ENCODE measurements at places on chromosomes 1 and 21.

- DNase-seq: no peak
These were observed 75.2 kb upstream of the TEKT2 start for GRCh38 chr1:36008546-36009197.

GRCh38 chr1:4166713-4167112 is 266.6 kb upstream of the C1orf174 start:
- no peak for DNase-seq

- no peak for DNase-seq
These were observed 39.0 kb downstream of the GALNT2 start for GRCh38 chr1:230105754-230106625.

GRCh38 chr1:156146020-156146768 is 7.2 kb upstream of the SEMA4A start:
- DNase-seq: peak; percentile 85

DNA sequence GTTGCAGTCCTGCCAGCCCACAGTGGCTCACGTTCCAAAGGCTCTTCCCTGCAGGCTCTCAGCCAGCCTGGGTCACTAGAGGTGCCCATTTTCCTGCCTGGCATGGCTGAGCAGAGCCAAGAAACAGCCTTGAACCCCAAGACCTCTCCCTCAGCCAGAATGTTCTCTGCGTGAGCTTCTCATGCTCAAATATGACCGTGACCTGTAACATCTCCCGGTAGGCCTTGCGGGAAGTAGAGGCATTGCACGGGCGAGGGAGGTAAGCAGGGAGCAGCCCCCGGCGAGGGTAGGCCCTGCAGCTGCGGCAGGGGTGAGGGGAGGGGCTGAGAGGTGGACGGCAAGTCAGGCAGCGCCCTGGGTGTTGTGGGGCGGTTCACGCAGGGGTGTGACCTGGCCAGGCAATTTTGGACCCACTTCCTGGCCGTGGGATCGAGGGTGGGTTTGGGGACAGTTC is 20.0 kb downstream of the RRP1 start:
- no peak for DNase-seq

DNA sequence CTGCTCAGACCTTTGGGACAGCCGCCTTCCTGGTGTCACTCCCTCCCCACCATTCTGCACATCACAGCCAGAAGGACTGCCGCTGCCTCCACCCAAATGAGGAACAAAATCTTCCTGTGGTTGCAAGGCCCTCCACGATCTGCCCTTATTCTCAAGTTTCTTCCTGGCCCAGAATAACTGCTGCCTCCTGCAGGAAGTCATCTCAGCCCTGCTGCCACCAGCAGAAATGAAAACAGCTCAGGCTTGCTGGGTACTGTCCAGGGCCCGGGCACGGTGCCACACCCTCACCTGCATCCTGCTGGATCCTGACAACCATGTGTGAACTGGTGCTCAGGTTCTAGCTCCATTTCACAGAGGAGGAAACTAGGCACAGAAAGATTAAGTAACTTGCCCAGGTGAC is 2.8 kb downstream of the CLDN19 start:
- DNase-seq: no peak

GRCh38 chr1:162373541-162374260 is 3.0 kb downstream of the SPATA46 start:
- no peak for DNase-seq

DNA sequence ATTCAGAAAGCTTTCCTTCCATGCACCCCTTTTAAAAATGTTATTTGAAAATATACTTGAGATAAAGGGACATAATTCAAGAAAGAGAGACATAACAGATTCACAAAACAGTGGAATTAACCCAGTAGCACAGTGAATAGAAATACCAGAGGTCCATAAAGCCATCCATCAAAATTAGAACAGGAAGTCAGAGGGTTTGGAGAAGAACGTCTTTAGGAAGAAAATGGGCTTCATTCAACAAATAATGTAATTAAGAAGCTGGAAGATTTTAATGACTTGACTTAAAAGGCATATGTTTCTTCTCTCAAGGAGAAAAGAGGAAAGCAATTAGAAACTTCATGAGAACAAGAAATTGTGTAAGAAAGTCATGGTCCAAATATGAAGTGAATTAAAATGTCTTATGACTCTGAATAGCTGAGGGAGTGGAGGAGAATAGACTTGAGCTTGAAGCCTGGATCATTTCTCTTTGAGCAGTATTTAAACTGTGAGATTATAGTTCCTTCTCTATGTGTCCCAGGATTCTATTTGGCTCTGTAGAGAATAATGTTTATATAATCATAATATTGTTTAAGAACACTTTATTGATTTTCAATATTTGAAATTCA is 7.9 kb upstream of the HCRTR1 start:
- DNase-seq: no peak

DNA sequence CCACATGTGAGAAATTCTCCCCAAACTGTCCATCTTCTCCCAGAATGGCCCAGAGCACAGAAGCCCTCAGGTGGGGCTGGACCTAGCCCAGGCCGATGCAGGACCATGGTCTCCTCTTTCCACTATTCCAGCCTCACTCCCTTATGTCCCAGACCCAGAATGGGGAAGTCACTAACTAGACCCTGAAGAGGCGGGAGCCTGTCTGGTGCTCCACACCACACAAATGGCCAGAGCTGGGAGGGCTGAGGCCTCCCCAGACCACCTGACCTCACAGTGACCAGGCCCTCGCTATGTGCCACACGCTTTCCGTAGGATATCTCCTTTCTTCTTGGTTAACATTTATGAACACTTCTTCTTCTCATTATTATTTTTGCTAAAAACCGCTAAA is 54.9 kb upstream of the EDN2 start:
- DNase-seq: no peak

- peak; percentile 40 for DNase-seq
These were observed 68.3 kb upstream of the SIM2 start for GRCh38 chr21:36630485-36631206.

DNA sequence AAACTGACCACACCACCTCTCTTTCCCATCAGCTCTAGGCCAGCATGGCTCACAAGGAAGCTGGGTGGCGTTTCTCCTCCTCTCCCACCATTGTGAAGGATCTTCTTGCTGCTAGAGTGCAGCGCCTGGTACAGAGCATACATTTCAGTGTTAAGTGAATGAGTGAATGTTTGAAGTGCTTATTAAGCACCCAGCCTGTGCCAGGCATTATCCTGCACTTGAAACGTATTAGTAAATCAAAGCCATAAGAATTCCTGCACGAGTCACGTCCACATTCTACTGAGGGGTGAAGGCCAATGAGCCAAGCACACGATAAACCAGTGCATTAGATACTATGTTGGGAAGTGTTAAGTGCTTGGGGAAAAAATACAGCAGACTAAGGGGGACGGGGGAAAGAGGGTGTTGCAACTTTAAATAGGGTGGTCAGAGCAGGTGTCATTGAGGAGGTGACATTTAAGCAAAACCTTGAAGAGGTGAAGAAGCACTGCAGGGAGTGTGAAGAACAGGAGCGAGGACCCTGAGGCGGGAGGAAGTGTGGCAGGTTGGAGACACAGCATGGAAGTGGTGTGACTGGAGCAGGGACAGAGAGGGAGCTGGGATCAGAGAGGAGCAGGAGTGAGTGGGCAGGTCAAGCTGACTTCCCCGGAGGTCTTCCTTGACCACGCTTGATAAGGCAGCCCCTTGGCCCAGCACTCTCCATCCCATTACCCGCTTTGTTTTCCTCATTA is 48.5 kb upstream of the LRRN2 start:
- DNase-seq: no peak

- no peak for DNase-seq
These were observed 24.1 kb downstream of the TNNT2 start for GRCh38 chr1:201353186-201353940.

GRCh38 chr1:240526312-240526711 is 85.6 kb downstream of the GREM2 start:
- no peak for DNase-seq

DNA sequence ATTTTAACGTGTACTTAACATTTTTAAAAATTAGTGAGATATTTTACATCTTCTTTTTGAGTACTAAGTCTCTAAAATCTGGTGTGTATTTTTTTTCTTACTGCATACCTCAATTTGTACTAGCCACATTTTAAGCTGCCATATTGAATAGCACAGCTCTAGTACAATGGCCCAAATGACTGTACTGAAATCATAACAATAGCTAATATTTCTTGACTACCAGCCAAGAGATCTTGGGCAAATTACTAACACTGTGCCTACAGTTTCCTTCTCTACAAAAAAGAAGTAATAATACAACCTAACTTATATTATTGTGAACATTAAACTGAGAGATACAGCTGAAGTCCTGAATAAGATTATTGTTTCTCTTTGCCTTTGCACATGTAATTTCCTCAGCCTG is 57.2 kb downstream of the CDC7 start:
- DNase-seq: no peak

GRCh38 chr1:174911606-174912005 is 88.1 kb upstream of the CACYBP start:
- no peak for DNase-seq

- peak; percentile 91 for DNase-seq
These were observed at the start of gene PARP1 for GRCh38 chr1:226407497-226408284. Gene PARP1, minus strand, starts transcription at chr1:226408093. Its CDS starts 164 bp downstream, at chr1:226407929.

- peak; percentile 11 for DNase-seq
These were observed 199.6 kb downstream of the LTN1 start for GRCh38 chr21:28793043-28793442.

GRCh38 chr1:246703581-246703980 is 20.6 kb upstream of the SCCPDH start:
- DNase-seq: no peak

DNA sequence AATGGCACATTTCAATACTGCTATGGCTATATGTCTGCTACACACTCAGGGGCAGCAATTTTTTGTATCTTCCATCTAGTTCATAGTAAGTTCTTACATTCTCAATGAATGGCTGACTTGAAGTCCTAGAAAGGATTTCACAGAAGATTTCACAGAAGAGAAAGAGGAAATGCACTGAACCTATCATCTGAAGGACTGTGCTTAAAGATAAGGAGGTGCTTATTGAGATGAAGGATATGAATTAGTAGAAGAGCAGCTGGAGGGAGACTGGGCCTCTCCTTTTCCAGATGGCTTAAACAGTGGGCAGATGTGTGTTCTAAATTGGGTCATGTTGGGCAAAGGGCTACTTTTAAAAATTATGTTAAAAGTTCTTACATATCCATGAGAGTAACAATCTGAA is 14.6 kb downstream of the ADAR start:
- DNase-seq: no peak

DNA sequence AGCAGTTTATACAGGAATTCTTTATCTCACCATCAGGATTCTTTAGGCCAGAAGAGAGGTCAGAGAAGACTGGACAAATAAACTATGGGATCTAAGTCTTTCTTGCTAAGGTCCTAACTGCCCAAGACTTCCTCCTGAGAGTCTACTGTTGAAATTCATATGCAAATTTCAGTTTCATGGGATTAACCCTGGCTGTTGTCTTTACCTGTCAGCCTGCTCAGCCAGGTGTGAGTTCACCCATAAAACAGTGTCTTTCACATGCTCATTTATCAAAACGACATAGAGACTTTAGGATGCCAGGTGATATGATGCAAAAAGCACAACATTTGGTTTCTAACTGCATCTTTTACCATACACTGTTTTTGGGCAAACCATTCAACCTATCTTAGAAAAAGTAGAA is 211.0 kb downstream of the PDE4B start:
- DNase-seq: no peak

DNA sequence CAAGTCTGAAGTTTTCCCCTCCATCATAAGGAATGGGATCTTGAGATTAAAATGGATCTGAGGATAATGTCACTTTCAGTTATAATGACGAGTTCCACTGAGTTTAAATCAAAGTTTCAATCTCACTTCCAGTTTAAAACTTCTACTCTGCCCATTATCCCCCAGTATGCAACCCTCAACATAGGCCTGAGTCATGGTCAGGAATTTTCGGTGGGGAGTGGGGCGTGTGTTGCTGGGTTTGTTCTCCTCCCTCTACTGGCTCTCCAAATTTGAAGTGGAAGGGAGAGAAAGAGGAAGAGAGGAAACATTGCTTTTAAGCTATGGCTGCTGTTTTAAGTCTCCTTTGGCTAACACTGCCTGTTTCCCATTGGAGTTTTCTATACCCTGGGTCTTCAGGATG is 152.9 kb downstream of the TM2D1 start:
- DNase-seq: no peak

- no peak for DNase-seq
These were observed 51.8 kb downstream of the RGS2 start for GRCh38 chr1:192860478-192861185.

DNA sequence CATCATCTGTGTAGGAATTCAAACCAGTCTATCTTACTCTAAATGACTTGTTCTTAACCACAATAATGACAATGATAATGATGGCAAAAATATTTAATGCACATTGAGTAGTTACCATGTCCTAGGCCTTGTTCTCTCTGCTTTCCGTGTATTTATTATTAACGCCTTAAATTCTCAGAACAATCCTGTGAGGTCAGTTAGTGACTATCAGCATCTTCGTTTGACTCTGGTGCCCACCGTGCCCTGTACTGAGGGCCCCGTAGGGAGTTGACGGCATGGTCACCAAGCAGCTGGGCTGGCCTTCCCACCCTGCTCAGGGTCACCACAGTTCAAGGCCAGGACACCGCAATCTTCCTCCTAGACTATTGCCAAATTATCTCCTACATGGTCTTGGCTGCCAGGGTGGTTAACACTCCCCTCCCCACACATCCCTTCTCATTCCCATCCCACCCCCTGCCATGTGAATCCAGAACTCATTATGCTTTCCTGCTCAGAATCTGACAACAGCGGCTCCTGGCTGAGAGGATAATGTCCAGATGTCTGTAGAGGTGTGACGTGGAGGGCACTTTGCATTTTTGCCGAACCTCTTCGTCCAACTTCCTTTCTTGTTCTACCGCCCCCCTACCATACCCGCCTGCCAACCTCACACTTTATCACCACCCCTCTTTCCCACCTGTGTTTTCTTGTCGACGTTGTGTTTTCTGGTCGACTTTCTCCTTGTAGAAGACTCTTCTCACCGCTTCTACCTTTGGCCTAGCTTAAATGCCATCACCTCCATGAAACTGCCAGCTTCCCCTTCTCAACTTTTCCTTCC is 33.4 kb downstream of the IGFN1 start:
- no peak for DNase-seq

DNA sequence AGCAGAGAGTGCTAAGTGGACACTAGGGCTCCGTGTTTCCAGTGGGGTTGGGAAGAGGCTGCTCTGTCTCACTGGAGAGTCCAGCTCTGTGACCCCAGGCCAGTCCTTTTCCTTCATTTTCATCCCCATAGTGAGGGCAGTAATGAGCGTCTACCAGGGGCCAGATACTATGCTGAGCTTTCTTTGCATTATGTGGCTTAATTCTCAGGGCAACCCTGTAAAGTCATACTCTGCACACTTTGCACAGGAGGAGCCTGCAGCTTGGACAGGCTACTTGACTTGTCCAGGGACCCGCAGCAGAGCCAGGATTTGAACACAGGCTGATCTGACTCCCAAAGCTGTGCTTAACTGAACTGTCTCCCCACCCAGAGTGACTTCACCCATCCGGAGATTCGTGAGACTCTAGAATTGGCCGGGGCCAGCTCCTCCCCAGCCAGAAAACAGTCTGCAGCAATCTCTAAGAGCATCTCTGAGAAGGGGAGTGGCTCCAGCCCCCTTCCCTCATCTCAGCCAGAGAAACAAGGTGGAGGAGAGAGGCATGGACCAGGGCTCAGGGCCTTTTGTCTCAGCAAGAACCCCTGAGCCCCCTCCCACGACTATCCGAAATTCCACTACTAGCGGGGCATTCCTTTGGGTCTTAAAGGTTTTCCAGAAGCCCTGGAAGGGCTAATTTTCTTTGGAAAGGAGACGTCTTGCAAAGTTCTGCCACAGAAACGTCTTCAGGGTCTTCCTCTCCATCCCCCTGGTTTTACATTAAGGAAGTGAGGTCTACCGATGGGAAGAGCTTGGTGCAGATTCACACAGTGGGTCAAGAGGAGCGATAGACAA is 866 bp upstream of the FNDC5 start:
- no peak for DNase-seq
